ENCODE measurements at places on chromosomes 3 and 15.

DNA sequence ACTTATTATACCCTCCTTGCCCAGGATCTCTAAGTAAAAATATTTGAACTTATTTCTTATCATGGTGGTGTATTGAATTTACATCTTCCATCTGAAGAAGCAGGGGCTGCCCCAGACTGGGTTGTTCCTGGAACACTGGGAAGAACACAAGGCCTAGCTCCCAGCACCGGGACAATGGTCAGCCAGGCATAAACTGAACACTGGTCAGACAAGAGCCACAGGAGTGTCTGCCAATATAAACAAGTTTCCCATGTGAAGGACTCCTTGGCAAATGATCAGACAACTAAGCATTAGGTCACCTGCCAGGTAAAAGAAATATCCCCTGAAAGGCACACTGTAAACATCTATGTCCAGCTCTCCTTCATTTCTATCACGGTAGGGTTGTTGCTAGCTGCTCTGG lies 172.4 kb downstream of the ATP8B4 start:
- DNase-seq: no peak

GRCh38 chr15:76341366-76342057 lies 4.9 kb downstream of the ISL2 start:
- DNase-seq: peak; percentile 40

DNA sequence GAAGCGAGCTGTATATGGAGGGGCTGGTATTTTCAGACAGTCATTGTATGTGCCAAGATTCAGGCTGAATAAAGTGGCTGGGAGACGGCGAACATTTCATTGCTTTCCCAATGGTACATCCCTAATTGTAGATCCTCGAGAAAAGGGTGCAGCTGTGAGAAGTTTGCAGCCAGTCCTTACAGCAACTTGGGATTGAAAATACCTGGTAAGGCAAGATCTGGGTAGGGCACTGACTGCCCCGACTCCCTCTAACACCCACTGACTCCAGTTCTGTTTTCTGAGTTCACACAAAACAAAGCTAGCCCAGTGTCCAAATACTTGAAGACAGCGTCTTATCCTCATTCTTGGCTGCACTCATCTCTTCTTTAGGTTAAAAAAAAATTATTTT lies 63.7 kb downstream of the EDEM1 start:
- no peak for DNase-seq

DNA sequence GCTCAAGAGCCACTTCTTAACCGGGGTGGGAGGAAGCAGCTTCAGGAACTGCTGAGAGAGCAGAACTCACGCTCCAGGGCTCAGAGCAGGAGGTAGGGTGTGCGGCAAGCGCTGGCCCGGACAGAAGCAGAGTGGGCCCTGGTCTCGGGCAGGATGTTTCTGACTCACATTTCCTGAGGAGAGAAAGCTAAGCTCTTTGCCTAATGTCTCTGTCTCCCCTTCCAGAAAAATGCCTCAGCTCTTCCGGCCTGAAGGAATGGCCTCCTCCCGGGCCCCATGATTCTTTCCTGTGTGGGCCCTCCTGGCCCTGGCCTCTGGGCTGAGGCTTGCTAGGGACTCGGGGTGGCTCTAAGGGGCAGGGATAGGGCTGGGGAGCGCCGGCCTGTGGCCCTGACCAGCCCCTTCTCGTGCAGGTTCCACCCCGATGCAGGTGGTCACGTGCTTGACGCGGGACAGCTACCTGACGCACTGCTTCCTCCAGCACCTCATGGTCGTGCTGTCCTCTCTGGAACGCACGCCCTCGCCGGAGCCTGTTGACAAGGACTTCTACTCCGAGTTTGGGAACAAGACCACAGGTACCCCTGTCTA lies 4.1 kb upstream of the STAB1 start:
- no peak for DNase-seq

DNA sequence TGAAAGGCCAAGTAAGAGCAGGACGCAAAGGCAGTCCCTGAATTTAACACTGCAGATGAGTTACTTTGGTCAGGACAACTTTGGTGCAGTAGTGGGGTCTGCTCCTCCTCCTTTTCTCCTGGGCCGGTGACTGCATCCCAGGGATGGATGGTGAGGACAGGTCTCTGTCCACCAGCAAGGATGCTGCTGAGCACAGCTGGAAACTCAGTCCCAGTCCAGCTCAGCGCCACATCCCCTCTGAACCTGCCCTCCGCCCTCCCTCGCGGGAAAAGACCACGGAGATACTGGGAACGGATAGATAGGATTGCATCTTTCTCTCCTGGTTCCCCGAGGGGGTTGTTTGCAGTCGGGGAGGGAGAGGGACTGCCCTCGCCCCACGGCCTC lies 13.8 kb downstream of the GRAMD2A start:
- DNase-seq: no peak

- DNase-seq: no peak
Observed at GRCh38 chr15:73922186-73923151, 3.8 kb upstream of the LOXL1 start.

DNA sequence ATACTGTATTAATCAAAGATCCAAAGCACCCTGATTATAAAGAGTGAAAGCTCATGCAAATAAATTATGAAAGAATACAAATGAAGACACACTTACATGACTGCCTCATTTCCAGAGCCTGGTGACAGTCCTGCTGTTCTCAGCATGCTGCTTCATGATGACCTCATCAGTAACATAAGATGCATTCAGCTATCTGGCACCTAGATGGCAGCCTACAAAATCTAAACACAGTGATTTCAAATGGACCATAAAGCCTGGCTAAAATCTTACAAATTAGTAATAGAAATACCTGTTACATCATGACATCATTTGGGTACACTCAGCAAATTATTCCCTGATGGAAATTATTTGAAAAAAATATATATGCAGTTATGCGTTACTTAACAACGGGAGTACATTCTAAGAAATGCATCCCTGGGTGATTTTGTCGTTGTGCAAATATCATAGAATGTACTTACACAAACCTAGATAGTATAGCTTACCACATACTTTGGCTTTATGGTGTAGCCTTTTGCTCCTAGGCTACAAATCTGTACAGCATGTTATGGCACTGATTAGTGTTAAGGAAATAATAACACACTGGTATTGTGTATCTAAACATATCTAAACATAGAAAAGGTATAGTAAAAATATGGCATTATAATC lies 207.2 kb downstream of the EPHA3 start:
- no peak for DNase-seq

DNA sequence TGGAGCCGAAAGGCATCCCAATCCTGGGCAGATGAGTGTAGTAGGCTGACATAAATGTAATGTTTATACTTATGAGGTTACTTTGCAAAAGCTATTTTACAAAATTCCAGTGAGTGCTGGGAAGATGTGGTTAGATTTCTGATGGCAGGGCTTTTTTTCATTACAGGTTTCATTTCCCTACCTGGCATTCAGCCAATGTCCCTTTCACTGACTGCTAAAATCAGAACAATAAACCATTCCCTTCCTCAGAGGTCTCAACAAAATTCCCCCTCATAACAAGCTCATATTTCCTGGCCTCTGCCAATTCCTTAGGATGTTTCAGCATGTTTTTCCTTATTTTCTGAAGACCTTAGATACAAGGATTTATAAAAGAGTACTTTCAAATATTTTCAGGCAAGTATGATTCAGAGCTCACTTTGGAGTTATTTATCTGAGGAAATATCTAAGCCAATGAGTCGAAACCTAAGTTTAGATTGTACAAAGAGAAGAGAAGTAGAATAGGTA lies 40.9 kb upstream of the CCDC80 start:
- DNase-seq: no peak

DNA sequence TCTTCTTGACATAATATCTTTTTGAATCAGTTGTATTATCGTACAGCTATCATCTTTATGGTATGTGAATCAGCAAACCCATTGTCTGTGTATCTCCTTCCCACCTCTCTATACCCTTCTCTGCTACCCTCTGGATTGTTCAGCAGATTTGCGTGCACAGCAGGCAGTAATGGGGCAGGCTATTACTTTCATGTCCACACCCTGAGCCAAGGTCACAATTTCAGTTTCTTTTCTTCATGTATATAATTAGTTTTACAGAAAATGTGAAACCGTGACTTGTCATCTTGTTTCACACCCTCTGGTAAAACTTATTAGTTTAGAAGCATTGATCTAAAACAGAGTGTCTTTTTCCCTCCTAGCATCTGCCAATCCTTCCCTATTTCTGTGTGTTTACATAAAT lies 770.4 kb upstream of the SEMA6D start:
- no peak for DNase-seq

- DNase-seq: no peak
Observed at GRCh38 chr3:156902916-156903315, 76.8 kb downstream of the LEKR1 start.

GRCh38 chr3:43028678-43029490 lies 49.8 kb downstream of the GASK1A start:
- no peak for DNase-seq

DNA sequence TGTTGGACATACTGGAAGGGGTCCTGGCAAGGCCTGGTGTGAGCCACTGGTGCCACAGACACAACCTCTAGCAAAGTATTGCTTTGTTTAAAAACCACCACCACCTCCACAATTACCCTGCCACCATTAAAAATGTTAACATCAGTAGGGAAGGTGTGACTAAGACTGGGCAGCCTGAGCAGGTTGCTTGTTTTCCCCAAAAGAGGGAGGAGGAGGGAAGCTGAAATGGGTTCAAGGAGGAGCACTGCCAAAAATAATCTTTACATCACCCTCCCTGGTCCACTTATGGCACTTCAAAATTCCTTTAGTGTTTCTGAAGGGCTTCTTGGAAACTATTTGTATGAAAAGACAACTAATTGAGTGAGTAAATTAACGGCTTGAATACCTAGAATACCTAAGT lies 99.8 kb upstream of the FGF7 start:
- DNase-seq: no peak

DNA sequence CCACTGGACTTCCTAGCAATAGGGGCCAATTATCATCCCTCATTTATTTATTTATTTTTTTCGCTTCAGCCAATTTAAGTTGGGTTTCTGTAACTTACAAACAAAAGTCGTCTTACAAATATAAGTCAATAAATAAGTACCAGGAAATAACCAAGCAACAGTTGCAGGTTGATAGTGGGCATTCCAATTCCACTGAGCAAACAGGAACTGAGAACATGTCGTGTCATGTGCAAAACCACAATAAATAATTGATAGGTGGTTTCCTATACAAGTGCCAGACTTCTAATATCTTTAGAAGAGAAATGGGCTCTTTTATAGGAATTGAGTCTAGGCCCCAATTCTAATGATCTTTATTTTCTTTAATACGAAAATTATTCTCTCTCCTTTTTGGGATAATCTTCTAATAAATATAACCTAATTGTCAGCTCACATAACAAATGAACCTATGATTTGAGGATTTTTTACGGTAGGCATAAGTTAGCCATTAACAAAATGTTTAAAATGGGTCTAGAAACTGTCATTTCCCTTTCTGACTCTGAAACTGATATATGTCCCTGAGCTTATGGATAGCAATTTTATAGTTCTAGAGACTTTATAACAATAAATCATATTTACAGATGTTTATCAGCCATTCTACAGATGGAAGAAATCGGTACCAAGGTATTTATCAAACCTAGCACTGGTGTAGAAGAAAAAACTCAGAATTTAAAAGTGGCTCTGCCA lies 571.8 kb downstream of the FOXP1 start:
- DNase-seq: no peak

GRCh38 chr3:4981665-4982494 lies 2.6 kb downstream of the BHLHE40 start:
- no peak for DNase-seq

All from activated T-cell treated with anti-CD3 and anti-CD28 coated beads, Interleukin-2, amount 50 U/mL, for 1 hour (primary cell).